RPMI8226 (cell line): ENCODE measurements at places on chromosomes 6 and 20.

GRCh38 chr6:56372406-56372995 is 125.1 kb upstream of the COL21A1 start:
- DNase-seq: no peak

DNA sequence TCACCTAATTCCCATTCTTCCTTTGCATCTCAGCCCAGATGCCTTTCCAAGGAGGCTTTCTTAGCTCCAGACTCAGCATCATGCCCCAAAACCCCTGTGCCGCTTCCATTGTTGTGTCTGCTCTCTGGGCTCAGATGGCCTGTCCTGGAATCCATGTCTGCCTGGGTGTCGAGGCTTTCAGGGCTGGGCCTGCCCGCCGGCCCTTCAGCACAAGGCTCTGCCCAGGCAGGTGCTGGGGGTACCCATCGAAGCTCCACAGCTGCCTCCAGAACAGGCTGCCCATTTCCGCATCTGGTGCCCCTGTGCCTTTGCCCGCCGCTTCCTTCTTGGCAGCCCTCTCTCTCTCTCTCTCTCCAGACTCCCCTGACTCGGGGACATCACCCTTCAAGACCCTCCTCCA is 1.2 kb downstream of the CPXM1 start:
- no peak for DNase-seq

GRCh38 chr6:32895006-32895345 is 41.0 kb downstream of the PSMB9 start:
- no peak for DNase-seq

DNA sequence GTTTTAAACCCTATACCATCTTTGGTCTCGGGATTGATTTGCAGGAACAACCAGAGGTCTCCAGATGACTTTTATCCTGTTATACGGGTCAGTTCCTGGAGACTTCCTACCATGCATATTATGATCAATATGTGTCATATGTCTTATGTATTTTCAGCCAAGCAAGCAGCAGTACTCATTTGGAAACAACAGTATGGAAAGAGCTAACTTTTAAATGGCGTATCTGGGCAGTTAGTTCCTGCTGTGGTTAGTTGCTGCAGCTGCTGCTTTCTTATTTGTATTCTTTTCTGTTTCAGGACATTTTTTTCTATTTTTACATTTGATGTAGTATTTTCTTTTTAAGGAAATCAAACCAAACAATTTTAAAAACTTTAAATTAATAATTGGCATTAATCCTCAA is 207.5 kb downstream of the MANEA start:
- no peak for DNase-seq

DNA sequence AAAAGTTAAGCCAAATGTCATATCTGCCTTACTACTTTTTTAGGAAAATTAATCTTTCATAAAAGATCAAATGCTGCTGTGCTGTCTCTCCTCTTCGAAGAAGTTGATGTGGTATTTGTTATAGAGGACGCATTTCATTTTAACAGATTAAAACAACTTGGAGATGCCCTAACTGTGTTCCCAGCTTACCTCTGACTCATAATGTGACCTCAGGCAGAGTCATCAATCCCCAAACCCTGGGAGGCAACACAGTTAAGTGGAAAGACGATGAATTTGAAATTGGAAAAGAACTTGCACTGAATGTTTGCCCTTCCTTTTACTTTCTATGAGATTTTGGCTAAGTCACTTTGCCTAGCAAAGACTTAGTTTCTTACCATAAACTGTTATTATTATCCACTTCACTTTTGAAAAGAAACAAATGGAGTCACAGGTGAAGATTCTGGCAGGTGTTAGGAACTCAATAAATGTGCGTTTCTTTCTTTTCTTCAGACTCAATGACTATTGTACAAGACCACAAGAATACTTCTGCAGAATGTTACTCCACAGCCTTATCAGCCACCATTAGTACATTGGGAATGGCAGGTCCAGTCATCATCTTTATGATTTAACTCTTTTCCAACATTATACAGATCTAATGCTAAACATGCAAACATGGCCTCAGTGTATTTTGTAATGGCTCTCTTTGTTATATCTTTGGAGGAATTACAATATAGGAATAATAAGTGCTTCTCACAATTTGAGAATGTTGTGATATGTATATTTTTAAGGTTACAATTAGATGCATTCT is 102.6 kb downstream of the COL21A1 start:
- no peak for DNase-seq

DNA sequence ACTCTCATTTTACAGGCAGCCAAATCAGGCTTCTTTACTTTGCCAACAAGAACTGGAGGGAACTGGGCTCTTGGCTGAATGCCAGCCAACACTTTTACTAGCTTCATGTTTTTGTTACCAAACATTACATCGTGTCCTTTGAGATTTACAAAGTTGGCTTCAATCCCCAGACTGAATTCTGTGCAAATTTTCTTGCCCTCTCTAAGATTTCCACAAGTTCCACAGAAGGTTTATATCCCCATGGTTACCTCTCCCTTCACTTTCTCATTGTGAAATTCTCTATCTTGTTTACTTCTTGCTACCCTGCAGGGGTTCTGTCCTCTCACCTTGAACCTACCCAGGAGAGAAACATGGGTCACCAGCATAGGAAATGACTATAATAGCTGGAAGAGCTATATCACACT is 37.6 kb upstream of the PLCB1 start:
- peak; percentile 32 for DNase-seq

DNA sequence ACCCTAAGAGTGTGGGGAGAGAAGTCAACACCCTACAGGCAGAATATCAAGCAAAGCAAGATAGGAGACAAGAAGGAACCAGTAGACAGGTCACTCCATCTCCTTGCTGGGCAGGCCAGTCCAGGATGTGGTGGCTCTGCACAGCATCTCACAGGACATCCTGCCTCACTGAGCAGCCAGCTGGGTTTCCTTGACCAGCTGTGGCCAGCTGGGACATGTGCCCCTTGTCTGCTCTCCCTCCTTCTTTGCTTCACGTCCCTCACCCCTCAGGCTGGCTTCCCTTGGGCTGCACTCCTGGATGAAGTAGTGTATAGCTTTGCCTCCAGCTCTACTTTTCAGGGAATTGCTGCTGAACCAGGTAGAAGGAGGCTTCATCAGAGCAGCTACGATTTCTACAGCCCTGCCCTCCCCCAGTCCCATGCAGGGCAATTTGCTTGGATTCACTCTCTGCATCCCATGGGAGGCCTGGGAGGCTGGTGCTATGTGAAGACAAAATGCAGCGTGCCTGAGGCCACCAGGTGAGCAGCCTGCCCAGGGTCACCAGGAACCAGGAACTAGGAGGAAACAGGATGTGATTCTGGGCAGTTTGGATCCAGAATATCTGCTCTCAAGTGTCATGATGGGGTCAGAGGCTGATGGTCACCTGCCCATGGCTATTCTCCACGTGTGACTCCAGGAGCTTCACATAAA is 110.0 kb upstream of the PMEPA1 start:
- no peak for DNase-seq

DNA sequence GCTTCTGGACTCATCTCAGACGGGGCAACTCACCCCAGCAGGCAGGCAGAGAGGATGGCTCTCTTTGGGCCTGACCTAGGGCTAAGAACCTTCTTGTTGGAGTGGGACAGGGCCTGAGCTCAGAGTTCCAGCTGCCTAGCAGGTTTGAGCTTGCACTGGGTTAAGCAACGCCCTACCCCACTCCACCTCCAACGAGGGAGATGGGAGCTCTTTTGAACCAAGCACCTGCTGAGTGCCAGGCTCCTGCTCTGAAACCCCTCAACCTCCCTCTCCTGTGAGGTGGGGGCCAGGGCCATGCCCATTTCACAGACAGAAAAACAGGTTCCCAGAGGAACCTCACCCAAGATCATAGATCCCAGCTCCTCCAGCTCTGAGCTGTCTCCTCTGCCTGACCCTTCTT is 54.3 kb downstream of the SNAI1 start:
- DNase-seq: no peak

DNA sequence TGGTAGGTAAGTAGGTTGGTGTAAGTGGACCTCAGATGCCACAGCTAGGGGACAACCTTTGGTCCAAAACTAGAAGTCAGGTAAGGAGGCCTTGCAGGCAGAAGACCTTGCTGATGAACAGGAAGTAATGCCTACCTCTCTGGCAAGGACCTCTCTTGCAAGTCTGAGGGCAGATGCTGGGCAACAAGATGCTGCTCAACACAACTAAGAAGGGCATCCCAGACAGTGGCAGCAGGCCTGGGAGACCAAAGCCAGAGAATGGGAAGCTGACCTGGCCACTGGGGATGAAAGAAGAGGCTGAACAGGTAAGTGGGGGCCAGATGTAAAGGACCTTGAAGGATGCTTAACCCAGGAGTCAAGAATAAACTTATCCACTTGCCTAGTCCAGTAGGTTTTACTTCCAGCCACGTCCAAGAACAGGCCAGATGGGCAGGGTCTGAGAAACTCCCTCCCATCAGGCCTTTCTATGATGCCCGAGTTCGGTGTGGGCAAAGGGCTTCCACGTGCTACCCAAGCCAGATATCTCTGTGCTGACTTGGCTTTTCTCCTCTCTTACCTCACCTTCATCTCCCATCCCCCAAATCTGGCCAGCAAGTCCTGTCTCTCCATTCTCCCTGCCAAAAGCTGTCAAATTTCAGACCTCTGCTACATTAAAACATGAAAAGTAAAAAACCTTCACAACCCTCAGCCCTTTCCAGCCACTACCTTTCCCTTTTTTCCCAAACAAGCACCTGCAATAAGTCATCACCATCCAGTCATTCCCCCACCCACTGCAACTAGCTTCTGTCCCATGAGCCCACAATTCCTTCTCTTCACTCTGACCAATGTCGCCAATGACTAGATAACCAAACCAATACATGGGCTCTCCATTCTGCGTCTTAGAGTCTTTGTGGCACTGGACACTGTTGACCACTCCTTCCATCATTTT is 11.5 kb upstream of the PLCG1 start:
- no peak for DNase-seq

DNA sequence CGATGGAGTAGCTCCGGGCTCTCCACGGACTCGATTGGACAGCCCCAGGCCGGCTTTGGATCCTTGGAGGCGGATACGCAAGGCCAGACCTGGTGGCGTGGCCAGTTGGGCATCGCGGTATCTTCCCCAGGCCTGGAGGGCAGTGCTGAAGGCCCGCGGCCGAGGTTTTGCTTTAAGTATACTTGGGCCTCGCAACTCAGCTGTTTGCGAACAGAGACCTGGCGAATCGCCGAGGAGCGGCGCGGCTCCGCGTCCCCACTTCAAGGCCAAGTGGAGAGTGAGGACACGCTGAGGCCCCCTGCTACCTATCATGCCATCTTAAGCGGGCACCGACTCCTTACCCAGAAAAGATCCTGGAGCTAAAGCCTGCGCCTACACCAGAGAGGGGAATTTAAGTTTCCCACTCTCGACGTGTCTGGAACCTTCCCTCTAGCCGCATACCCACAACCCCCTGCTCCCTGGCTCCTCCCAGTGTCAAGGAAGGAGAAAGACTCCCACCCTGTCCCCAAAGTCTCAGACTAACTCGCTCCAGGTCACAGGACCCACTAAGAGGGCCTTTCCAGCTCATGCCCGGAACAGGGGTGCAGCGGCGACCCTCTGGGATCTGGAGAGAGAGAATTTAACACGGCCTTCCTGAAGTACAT is 4.1 kb downstream of the LINC00237 start:
- DNase-seq: no peak

DNA sequence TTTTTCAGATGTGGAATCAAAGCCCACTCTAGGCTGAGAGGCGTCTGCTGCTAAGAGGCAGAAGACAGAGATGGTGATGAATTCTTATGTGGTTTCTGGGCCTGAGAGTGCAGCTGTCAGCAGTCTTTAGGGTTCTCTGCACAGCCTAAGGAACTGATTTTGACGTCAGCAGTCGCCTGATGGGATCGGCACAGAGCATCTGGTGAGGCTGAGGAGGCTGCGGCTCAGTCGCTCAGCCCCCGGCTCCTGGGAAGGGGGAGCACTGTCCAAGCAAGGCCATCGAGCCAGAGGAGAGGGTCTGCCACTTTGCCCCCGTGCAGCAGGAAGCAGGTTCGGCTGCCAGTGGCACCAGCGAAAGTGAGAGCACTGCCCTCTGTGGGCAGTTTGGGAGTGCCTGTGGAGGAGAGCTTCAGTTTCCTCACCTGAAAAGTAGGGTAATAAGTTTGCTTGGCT is 92.5 kb downstream of the TCP11 start:
- no peak for DNase-seq

DNA sequence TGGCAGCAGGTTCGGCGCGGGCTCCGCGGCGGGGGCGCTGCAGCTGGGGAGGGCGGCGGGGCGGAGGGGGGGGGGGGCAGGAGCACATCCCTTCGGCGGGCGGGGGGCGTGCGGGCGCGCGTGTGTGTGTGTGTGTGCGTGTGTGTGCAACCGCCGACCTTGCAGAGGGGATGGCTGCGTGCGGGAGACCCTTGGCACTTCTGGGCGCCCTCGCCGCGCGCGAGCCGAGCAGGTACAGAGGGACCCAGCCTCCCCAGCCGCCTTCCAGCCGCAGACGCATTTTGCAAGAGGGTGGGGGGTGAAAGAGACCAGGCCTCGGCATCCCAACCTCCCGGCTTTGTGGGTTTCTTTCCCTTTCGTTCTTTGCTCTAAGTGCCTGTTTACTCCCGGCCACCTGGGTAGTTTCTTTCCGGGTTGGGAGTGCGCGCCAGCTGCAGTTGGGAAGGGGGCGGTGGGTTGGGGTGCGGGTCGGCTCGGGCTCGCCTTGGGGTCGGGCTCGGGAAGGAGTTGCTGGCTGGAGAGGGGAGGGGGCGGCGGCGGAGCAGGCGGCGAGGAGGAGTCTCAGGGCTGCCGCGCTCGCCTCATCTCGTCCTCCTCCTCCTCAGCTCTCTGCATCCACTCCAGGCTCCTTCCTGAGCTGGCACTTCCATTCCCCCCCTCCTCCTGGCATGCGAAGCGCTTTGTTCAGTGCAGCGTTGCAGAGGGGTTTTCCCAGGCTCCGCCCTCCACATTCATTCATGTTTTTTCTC is 620 bp downstream of the HIVEP1 start:
- DNase-seq: peak; percentile 78
